NCI-H2107 (cell line): ENCODE measurements at places on chromosomes 7 and 10.

GRCh38 chr10:34969171-34969570 is 121.0 kb downstream of the CUL2 start:
- DNase-seq: no peak

- DNase-seq: no peak
Measured at GRCh38 chr10:27504808-27505460, 830 bp downstream of the RAB18 start.

DNA sequence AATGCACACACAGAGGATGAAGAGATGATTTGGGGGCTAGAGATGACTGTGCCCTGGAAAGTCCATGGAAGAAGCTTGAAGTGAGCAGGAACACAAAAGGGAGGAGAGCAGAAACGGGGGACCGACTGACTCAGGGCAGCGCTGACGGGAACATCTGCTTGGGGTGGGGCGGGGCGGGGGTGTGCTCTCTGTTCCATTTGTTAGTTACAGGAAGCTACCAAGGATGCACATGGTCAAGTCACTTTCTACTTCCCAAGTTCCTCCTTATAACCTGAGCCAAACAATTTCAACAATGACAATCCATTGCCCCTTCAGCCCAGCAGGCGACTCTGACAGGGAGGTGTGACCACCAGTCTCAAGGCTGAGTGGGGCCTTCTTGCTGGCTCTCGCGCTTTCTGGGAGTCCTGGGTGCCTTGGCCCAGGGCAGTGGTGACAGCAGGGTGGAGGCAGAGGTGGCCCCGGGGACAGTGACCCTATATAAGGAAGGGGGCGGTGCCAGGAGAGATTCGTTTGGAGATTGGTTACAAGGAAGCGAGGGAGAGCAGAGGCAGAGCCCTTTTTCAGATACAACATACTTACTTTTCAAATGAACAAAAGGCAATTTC is 39.6 kb downstream of the CLEC2L start:
- DNase-seq: no peak

- DNase-seq: no peak
Measured at GRCh38 chr7:86050918-86051317, 592.8 kb upstream of the GRM3 start.

DNA sequence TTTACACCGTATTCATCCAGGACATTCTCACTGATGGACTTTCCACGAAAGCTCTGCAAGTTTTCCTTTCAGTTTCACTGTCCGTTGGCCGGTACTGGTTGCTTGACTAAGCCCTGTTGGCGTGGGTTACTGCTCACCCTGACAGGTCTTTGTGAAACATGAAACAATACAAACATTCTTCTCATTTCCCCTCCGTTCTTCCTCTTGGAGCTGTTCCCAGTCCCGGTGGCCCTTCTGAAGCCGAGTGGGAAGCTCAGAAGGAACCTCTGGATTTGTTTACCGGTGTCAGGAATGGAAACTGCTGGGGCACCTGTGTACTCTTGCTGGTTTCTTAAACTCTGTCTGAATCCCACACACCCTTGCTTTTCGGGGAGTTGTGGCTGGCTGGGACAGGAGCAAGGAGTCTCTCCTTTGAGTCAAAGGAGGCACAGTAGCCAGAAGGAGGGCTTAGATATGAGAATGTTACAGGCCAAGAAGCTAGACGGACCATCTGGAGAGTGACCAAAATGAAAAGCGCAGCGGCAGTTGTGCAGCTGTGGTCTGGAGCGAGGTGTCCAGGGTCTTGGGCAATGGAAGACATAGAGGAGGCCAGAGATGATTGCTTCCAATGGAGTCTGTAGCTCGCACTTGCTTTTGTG is 45.7 kb downstream of the LYZL2 start:
- DNase-seq: no peak

GRCh38 chr10:68271196-68271882 is 39.4 kb upstream of the ATOH7 start:
- no peak for DNase-seq

DNA sequence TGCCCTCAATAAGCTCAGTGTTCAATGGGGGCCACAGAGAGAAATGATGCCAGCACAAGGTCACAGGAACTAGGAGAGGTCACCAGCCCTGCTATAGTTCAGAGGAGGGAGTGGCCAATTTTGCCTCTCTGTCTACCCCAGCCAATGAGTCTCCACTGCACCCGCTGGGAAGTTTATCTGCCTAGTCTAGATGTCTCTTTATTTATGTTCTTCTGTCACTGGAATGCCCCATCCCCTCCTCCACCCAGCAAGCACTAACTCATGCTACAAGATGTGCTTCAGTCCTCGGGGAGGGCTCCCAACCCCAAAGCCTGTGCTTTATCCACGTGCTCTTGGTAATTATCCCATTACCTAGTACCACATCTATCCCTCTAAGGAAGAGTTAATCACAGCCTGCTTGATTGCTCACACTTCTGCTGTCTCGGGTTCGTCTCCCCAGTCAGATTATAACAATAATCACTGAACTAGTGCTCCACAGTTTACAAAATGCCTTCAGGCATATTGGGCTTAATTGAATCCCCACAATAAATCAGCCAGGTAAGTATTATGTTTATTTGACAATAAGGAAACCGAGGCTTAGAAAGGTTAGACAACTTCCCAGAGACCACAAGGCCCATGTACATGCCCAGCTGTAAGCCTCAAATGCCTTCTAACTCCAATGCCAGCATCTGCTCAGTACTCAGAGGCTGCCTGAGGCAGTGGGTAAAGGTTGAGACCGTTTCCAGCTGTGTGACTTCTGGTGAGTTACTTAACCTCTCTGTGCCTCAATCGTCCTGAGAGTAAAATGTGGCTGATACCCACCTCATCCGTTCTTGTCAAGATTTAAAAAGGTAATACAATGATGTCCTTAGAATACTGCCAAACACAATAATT is 3.9 kb downstream of the HIP1 start:
- no peak for DNase-seq

DNA sequence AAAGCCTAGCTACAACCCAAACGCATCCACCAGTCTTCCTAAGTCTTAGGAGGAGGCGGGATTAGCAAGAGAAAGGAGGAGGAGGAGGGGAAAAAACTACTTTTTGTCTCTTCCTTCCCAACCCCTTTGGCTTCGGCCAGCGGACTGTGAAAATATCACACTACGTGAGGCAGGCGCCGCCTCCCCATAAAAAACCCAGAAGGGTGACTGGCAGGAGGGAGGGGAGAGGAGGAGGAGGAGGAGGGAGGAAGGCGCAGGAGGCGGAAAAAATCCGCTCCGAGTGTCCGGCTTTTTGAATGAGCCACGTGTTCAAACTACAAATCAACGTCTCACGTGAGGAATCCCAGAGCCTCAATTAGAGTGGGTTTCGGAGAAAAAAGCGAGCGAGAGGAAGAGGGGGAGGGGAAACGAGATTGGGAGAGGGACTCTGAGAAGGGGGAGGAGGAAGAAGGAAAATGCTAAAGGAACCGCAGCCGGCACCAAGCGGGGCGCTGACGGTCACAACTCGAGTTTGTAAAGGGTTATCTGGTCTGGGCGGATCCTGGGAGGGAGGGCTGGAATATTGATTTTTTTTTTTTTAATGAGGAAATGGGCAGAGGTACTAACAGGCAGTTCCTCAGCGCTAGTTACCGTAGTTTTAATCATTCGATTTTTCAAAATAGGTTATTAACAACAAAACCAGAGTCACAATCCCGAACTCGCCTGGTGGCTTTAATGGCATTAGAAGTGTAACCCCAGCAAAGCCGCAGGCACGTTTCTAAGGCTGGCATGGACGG is at the start of gene IGF2BP3:
Gene IGF2BP3 (minus strand): TSS at position 162 of the 776 bp plus-strand sequence. CDS start 381 bp downstream, outside the sequence.
- DNase-seq: no peak

GRCh38 chr10:133245439-133246235 is 8.0 kb downstream of the VENTX start:
- DNase-seq: no peak

DNA sequence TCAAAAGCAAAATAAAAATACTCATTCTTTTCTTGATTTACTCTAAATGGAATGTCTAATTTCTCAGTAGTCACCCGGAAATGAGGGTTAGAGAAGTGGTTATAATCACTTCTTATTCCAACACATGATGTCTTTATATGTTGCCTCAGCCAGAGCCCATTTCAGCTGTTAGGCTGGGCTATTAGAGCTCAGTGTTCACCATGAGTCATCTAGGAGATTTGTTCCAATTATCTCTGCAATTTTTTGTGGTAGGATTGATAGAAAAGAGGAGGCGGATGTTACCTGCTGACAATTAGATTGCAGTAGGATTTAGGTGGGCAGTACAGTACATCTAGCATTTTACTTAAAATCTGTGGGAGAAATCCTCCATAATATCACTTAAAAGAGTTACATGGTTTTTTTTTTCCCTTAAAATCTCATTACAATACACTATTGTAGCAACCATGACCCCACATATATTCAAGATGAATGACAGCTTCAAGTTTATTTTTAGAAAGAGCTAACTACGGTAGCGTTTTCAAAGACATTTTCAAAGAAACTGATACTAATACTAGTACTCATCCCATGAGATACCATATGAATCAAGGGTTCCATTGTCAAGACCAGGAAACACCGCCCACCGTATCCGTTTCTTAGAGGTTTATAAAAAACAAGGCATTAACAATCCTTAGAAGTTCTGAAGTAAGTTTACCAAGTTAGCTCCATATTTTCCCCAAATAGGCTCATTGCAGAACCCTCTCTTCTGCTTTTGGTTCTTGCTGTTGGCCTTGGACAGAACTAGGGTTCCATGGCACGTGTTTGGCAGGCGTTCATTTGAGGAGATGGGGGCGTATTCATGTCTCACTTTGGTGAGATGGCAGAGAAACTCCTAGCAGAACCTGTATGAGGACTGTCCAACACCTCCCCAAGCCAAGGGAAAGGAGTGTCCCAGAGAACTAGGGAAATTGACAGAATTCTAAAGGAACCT is 10.4 kb downstream of the CPA2 start:
- DNase-seq: no peak
